HCT116 (cell line): ENCODE measurements at places on chromosomes 6 and 20.

- DNase-seq, result no peak
Observed at GRCh38 chr6:106858653-106859092, 115.9 kb downstream of the CD24 start.

DNA sequence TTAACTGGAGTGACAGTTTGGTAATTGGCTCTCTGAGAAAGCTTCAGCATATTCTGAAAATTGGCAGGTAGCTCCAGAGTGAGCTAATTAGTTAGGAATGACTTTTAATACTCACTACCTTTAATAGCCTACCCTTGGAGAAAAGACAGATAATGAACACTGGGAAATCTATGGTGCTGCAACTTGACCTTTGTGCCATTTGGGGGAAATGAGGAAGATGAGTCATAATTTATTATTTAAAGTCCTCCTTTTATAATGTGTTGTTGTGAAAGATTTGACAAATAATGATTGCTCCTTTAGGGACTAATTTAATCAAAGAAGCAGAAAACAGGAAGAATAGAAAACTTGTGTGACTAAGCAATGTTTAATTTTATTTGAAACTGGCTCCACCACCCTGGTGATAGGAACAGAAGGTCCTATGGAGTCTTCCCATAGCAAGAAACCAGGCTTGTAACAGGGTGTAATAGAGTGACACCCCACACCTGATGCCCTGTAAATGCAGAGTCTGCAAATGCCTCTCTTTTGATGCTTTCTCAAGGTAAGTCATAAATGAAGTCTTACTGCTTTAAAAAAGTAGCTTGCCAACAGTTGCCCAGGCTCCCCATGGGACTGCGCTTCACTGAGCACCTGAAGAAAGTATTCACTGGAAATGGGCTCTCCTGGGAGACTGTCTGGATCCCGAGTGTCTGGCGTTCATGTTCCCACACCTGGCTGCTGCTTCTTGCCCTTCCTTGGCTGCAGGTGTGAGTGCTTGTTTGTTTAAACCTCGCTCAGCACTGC, 134.4 kb downstream of the LRRC1 start:
- peak; percentile 18 for DNase-seq

- no peak for DNase-seq
Observed at GRCh38 chr6:98877250-98877649, 42.9 kb downstream of the POU3F2 start.

GRCh38 chr6:105992315-105992961, 93.7 kb upstream of the PRDM1 start:
- DNase-seq, result no peak

DNA sequence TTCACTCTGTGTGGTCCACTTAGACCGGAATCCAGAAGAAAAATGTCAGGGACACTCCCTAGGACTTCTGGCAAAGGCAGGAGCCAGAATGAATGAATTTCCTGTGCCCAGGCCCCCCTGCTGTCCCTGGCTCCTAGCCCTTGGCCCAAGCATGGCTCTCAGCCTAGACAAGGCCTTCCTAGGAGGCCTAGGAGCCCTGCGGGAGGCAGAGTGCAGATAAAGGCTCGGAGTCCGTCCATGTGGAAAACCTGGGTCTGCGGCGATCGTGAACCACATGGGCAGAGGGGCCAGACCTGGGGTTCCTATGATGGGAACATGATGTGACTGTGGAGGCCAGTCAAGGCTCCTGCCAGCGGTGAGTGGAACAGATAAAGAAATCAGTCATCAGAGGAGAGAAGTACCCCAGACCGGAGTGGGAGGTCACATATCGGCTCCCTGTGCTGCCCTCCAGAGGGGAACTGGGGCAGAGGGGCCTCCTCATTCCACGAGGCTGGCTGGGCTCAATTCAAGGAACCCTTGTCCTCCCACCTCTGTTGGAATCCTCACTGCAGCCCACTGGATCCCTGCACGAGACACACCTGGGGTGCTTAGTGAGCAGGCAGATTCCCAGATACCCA, 5.9 kb upstream of the VSTM2L start:
- no peak for DNase-seq

- DNase-seq, result no peak
Observed at GRCh38 chr6:90271831-90272230, 24.8 kb downstream of the BACH2 start.

DNA sequence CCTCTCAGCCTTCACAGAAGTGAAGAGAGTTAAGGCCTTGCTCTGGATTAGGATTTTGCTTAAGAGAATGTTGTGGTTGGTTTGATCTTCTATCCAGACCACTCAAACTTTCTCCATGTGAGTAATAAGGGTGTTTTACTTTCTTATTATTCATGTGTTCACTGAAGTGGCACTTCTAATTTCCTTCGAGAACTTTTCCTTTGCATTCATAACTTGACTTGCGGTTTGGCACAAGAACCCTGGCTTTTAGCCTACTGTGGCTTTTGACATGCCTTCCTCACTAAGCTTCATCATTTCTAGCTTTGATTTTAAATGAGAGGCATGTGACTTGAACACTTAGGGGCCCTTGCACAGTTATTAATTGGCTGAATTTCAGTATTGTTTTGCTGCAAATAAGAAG, 166.1 kb upstream of the OPRM1 start:
- DNase-seq, result no peak

GRCh38 chr6:140475086-140475485, 1100.6 kb upstream of the CITED2 start:
- no peak for DNase-seq

GRCh38 chr6:79878142-79878748, 69.1 kb downstream of the ELOVL4 start:
- DNase-seq, result no peak

- no peak for DNase-seq
Observed at GRCh38 chr6:24910331-24910960, 25.3 kb downstream of the RIPOR2 start.

- DNase-seq, result no peak
Observed at GRCh38 chr20:55271371-55271770, 733.9 kb downstream of the CBLN4 start.

DNA sequence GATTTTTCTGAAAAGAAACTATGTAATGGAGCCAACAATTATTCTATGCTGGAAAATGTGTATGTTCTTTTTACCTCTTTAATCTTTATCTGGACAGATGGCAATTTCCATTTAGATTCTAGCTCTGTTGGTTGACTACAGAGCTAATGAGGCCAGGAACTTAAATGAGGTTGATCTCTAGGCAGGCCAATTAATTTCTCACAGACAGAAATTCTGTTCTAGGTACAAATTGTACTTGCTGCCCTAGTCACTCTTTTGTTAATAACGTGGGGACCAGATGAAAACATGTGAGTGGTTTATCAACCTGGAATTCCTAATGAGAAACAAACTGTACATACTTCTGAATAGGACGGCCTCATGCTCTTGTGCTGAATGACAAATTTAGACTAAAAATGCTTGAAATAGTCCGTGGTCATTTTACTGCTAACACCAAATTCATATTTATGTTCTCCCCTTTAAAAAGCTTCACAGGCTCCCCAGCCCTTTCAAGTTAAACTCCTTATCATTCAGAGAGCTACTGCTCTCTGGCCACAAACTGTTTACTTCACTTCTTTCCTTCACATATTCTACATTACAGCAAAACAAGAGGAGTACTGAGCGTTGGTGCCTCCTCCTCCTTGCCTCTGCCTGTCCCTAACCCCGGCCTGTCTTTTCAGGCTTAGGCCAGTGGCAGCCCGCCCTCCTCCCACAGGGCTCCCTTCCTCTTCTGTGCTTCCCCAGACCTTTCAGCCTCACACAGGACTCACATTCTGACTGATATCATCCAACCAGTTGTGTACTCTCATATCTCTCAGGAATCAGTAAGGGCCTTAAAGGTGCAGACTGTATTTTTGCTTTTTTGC, 41.4 kb downstream of the DTNBP1 start:
- no peak for DNase-seq

- DNase-seq, result no peak
Observed at GRCh38 chr6:127886603-127887002, 14.3 kb downstream of the THEMIS start.

- no peak for DNase-seq
Observed at GRCh38 chr6:142339968-142340658, 38.3 kb downstream of the ADGRG6 start.

DNA sequence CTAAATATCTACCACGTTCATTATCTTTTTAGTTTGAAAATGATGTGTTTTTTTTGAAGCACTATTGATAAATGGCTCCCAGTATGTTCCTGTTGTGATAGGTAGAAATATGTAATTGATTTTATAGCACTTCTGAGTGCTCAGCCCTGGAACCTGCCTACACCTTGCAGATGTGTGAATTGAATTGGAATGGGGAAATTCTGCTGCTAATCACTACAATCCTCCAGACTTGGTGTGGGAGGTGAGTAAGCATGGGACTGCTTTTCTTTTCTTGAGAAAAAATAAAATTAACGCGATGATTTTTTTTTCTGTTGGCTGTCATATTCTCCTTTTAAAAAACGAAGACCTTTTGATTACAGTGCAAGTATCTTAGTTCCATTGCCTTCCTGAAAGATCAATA, 37.1 kb upstream of the MLIP start:
- DNase-seq, result no peak
